Adrenal gland (tissue), 19 donors: ENCODE measurements at places on chromosomes 5 and 9. TPM values are rescaled to one million over a fixed set of nuclear protein-coding genes. Genes with fewer than 3 reads are reported as not detected.

Gene SLC6A19
- under 0.01 TPM for total RNA-seq

Gene MUSK
- total RNA-seq = 0.28 TPM

Gene EIF4E1B
- total RNA-seq = not detected

Gene APBA1
- total RNA-seq = 1.6 TPM

Gene GDA
- not detected for total RNA-seq

Gene ABLIM3
- 18.2 TPM for total RNA-seq

Gene SYNPO
- total RNA-seq = 254 TPM

Gene PCSK5
- 15.3 TPM for total RNA-seq

Gene IL9
- not detected for total RNA-seq

Gene CCL27
- total RNA-seq = not detected

Gene PRRX2
- 2.7 TPM for total RNA-seq

Gene PLCXD3
- 34.4 TPM for total RNA-seq

Gene PCDHGA2
- total RNA-seq = 2.6 TPM

Gene IFNA8
- not detected for total RNA-seq

Gene AIF1L
- 2.1 TPM for total RNA-seq

Gene CAMLG
- total RNA-seq = 42.8 TPM

Gene ENTR1
- 28.0 TPM for total RNA-seq

Gene QRFP
- total RNA-seq = not detected

Gene LRRC19
- total RNA-seq = not detected

Gene LOX
- 12.5 TPM for total RNA-seq

Gene TAF11L5
- not detected for total RNA-seq

Gene HRCT1
- 1.9 TPM for total RNA-seq

Gene BASP1
- 9.2 TPM for total RNA-seq

Gene KCNIP1
- total RNA-seq = 2.4 TPM

Gene SLC45A2
- not detected for total RNA-seq

Gene PAIP2
- 136 TPM for total RNA-seq

Gene PCDHA5
- 0.67 TPM for total RNA-seq

Gene OR1L8
- not detected for total RNA-seq

Gene SH3TC2
- total RNA-seq = 1.2 TPM

Gene BARX1
- total RNA-seq = not detected

Gene SVEP1
- 3.7 TPM for total RNA-seq

Gene CARD9
- 2.7 TPM for total RNA-seq

Gene TLX3
- 0.17 TPM for total RNA-seq

Gene SKP1
- 380 TPM for total RNA-seq

Gene BHMT
- 0.88 TPM for total RNA-seq

Gene CRHBP
- 64.1 TPM for total RNA-seq

Gene GNA14
- total RNA-seq = 6.3 TPM

Gene IFNA21
- not detected for total RNA-seq

Gene WNT8A
- total RNA-seq = not detected

Gene ESM1
- 2.9 TPM for total RNA-seq

Gene FOXD4L3
- total RNA-seq = not detected
